Femur (tissue), 1 donor: ENCODE measurements at places on chromosomes 3 and 15.

DNA sequence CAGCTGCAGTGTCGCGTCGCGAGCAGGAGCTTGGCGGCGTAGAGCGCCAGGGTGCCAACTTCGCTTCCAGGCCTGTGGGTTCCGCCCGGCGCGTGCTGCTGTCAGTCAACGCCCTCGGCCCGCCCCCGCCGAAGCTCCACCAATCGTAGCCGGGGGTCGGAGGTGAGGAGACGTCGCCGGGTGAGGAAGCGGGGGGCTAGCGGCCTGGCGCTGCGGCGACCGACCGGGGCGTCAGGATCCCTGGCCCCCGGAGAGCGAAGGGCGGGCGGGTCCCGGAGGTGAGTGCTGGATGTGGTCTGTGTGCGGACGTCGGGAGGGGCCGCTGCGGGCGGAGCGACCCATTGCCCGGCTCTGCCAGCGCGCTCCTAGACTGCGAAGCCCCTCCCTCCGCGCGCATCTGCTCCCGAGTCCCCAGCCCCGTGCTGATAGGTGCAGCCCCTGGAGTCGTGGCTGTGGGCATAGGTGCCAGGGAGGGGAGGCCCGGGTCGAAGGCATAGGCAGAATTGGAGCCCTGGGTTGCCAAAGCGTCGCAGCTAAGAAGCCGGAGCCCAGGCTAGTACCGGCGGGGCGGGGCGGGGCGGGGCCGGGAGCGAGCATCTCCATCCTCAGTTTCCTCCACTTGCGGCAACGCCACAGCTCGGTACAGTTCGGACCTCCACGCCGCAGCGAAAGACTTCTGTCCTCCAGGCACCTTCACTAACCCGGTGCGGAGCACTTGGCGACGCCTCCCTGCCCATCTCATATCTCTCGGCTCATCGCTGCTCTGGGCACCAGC, at the start of gene NXPE3:
TSS of gene NXPE3 (plus strand) at position 165 of the 775 bp plus-strand sequence. CDS start 6,386 bp downstream, outside the sequence.
- DNase-seq: peak; percentile 95

GRCh38 chr15:71790081-71790480, 20.3 kb upstream of the NR2E3 start:
- DNase-seq: no peak

DNA sequence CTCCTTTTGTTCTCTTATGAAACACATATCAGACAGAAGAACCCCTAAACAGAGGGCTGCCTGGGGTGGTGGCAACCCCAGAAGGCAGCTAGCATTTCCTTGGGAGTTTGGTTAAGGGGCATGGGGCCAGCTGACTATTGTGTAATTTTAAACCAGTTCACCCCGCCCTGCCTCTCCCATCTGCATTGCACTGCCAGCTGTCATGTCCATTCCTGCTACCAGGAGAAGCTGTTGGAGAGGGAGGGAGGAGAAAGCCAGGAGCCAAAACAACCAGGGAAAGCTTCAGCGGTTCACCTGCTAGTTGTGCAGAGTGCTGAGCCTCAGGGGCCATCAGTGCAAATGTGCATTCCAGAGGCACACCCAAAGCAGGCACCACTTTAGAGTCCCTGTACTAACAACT, 47.6 kb upstream of the ATP1B3 start:
- DNase-seq: peak; percentile 58

GRCh38 chr3:177051411-177051810, 145.9 kb downstream of the TBL1XR1 start:
- DNase-seq: peak; percentile 56

DNA sequence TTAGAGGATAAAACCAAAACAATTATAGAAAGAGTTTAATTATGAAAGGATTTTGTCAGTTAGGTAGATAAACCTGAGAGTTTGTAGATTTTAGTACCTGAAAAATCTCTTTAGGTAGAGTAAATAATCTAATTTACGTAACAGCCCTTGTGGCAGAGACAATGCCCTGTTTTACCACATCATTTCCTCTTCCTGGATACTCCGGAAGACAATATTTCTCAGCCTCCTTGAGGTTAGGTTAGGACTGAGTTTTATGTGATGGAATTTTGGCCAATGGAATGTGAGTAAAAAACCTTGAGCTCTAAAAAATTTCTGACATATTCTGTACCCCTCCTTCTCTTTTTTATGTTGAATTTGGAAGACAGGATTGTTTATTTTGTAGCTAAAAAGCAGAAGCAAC, 50.7 kb upstream of the TPRG1 start:
- no peak for DNase-seq

DNA sequence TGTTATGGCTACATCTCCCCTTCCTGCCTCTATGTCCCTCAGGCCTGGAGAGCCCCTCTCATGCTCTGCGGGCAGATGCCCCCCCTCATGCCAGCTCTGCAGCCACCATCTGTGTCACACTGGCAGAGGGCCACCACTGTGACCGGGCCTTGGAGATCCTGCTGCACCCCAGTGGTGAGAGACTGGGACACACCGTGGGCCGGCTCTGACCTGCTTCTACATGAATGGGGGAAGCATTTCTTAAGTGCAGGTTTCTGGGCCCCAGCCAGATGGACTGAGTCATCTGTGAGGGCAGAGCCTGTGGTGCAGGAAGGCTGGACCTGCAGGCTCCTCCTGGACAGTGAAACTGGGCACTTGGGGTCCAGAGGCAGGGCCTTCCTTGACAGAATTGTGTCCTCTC, 4.8 kb downstream of the VWA5B2 start:
- no peak for DNase-seq

GRCh38 chr15:92614301-92614700, 41.3 kb downstream of the FAM174B start:
- peak; percentile 10 for DNase-seq

GRCh38 chr15:83206526-83207008, 1.1 kb downstream of the HDGFL3 start:
- DNase-seq: peak; percentile 53

DNA sequence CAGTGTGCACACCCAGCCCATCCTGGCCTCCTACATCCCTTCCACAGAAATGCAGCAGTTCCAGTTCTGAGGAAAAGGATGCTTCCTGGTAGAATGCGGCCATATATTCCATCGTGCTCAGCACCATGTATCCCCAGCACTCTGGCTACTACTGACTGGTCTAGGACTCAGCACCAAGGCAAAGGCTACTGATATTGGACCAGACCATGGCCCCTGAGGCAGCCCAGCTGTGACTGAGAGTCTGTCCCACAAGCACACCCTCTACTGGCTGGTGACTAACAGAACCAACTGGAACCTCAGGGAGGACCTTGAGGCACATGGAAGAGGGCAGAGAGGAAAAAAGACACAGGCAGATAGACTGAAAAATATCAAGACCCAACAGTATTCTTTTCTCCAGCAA, 30.0 kb downstream of the TARS3 start:
- no peak for DNase-seq

GRCh38 chr3:59831394-59831793, 781.6 kb upstream of the CFAP20DC start:
- no peak for DNase-seq

- DNase-seq: no peak
Measured at GRCh38 chr3:65914032-65914739, 124.5 kb downstream of the MAGI1 start.

DNA sequence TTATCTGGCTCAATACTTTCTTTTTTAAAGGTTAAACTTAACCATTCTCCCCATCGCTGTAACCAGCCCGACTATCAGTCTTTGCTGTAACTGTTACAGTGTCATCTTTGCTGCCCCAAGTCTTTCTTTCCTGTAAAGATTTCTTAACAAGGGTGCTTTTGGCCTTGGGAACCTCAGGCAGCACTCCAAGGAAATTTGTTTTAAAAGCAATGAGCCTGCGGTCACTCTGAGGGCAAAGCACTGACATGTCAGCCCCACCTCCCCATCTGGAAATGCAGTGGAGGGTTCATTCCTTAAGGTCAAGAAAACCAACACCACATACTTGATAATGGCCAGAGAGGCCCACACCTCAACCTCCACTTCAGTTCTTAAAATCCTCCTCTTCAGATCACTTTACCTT, 3.2 kb downstream of the TRANK1 start:
- no peak for DNase-seq

- DNase-seq: no peak
Measured at GRCh38 chr3:119677641-119677934, 382 bp upstream of the COX17 start.

GRCh38 chr3:135314237-135314636, 519.2 kb downstream of the EPHB1 start:
- no peak for DNase-seq

DNA sequence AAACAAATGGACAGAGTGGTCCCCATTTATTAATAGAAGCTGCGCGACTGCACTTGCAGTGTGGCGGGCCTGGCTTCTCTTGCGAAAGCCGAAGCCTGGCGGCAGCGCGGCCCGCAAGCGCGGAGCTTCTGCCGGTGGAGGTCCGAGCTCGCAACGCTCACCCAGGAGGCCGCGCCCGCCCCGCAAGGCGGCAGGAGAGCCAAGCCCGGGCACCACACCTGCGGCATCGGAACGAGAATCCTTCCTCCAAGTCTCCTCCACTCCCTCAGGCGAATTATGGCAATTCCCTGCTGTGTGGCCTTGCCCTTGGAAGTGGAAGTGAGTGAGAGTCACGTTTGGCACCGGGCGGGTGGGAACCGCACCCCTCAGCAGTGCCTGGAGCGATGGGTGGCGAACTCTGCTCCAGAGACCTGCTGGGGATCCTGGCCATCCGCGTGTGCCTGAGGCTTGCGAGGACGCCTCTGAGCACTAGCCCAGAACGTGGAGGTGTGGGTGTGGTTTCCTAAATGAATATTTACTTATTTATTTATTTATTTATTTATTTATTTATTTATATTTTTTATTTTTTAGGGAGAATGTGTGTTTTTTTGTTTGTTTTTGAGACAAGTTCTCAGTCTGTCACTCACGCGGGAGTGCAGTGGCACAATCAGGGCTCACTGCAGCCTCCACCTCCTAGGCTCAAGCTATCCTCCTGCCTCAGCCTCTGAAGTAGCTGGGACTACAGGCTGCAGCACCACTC, 133.7 kb upstream of the UBE2E1 start:
- DNase-seq: peak; percentile 28

DNA sequence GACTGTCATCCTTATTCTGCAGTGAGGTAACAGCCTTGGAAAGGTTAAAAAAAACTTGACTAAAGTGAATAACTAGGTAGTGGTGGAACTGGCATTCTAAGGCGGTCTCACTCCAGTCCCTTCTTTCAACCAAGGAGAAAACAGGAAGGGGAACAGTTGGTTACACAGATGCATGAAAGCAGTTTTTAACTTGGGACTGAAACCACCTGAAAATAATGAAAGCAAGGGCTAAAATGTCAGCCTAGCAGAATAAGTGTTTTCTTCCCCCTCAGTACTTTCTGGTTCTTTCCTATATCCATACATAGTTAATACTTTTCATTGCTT, 748 bp upstream of the AVEN start:
- DNase-seq: no peak

GRCh38 chr3:115272036-115272824, 125.1 kb upstream of the ZBTB20 start:
- DNase-seq: no peak

DNA sequence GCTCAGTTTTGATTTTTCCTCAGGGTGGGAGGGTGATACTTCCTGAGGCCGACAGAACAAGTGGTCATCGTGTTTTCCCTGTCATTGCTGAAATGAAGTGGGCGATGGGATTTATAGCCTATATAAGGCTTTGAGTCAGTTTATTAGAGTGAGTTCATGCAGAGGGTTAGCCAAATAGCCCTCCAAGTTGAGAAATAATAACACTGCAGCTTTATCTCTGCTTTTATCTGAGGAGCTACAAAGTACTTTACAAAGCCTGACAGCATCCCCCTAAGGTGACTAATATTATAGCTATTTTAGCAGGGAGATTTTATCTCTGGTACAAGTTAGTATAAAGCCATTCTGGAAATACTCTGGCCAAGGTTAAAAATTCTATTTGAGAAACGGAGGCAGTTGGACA, 389.6 kb downstream of the MFSD1 start:
- DNase-seq: no peak

DNA sequence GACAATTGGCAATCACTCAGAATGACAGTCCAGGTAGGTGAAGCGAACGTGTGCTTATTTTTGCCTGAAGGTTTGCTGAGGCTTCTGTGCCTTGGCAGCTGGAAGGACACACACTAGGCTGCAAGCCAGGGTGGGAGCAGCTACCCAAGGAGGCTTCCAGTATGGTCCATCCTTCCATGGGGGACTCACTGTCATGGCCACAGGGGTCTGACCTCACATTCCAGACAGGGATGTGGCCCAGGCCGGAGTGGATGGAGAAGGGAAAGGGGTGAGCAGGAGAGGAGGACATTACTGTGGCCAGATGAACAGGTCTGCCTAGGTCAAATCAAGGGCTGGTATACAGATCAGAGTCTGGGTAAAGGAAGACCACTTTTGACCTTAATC, 247.7 kb downstream of the ADAMTS17 start:
- DNase-seq: no peak

DNA sequence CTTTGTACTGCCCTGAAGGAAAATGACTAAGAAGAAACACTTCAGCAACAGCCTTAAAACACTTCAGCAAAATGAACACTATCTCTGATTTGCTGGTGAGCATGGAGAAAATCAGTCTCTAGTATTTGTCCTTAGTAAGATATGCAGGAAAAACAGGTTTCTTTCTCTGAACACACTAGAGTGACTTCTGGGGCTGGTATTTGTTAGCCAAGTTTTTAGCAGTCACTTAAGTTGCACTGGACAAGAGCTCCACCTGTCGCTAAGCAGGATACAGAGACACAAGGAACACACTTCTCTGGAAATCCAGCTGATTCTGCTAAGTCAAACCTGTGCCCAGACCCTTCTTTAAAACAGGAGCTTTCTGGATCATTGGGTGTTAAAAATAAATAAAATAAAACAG, 65.3 kb downstream of the CHAC1 start:
- no peak for DNase-seq

GRCh38 chr3:188437926-188438325, 284.0 kb downstream of the LPP start:
- no peak for DNase-seq

GRCh38 chr15:67026610-67026967, 38.8 kb upstream of the SMAD3 start:
- DNase-seq: no peak

GRCh38 chr3:172608575-172608974, 85.3 kb upstream of the TNFSF10 start:
- DNase-seq: no peak

DNA sequence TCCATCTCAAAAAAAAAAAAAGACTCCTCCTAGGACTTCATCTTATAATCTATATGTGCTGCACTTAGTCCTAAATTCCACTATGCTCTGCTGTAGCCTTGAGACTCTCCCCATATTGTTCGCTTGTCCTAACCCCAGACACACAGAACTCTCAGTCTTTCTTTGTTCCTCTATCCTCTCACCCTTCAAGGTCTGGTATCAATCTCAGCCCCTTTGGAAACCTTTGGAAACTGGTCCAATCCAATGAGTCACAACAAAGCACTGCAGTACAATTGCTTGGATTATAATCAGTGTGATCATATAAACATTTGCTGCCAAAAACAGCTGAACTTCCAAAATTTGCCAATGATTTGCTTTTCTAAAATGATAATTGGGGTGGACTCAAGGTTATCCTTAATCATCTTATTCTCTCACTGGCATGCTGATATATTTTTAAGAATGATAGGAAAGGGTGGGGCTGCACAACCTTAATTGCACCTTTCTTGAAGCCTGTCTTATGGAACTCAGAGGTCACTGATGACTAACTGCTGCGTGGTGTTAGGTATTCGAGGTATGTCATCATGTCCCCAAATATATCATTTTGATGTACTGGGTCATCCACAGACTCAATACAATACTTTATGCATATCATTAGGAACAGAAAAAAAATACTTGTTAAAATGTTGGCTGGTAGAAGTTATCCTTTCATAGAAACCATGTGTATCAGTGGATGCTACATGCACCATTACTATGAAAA, 756.7 kb downstream of the NR2F2 start:
- DNase-seq: no peak

- no peak for DNase-seq
Measured at GRCh38 chr3:182092662-182093262, 381.0 kb downstream of the SOX2 start.
